A673 (cell line): ENCODE measurements at places on chromosomes 6 and 20. TPM values are rescaled to one million over a fixed set of nuclear protein-coding genes. Genes with fewer than 3 reads are reported as not detected.

DEFB127 gene
- total RNA-seq = not detected in 2 replicates

DNA sequence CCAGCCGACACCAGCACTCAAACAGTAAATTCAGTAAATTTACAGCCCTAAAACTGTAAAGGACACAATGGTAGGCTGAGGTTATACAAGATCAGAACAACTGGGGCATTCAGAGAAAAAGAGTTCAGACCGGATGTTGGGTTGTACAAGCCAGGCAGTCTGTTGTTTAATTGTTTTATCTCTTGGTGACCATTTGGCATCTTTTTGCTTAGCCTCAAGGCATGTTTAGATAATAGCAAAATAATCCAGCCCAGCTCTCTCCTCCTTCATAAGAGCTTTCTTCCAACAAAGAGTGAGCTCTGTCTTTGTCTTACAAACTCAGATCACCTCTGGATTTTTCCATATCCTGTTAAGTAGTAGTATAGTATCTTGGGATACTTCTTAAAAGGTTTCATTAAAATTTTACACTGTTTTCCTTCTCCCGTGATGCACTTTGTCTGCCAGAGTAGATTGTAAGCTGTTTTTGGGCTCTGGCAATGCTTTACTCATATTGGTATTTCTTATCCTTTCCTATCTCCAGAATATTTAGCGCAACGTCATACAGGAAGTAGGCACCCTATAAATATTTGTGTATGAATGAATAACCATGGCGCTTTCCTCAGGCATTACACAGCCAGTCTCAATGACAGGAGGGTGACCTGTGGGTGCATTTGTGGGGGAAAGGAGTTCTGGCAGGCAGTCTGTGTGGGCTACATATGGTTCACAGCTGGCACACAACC lies 35.6 kb upstream of the TRAM2 start:
- no peaks in the 10 kb centered on the region for H3K27me3 ChIP-seq
- no peak overlapping the region for H3K4me3 ChIP-seq
- no peak overlapping the region for H3K27ac ChIP-seq
- peak; percentile 19 for DNase-seq

- no peak overlapping the region for H3K4me3 ChIP-seq
- H3K36me3 ChIP-seq = no peaks in the 10 kb centered on the region
- no peak for DNase-seq
- H3K27me3 ChIP-seq = no peaks in the 10 kb centered on the region
- no peak overlapping the region for H3K27ac ChIP-seq
These were observed 200.2 kb downstream of the KCNQ5 start for GRCh38 chr6:72822023-72822422.

- H3K36me3 ChIP-seq = no peaks in the 10 kb centered on the region
- no peaks in the 10 kb centered on the region for H3K27me3 ChIP-seq
- no peak for DNase-seq
- no peak overlapping the region for H3K4me3 ChIP-seq
- peaks cover 21% of the 10 kb centered on the region for H3K4me1 ChIP-seq
- no peak overlapping the region for H3K27ac ChIP-seq
These were observed 115.5 kb downstream of the ADGRG6 start for GRCh38 chr6:142417331-142417750.

GRCh38 chr6:136439514-136440190 lies 110.6 kb downstream of the MAP7 start:
- no peaks in the 10 kb centered on the region for H3K27me3 ChIP-seq
- no peak overlapping the region for H3K27ac ChIP-seq
- DNase-seq = no peak
- H3K4me1 ChIP-seq = no peaks in the 10 kb centered on the region
- no peak overlapping the region for H3K4me3 ChIP-seq
- H3K36me3 ChIP-seq = no peaks in the 10 kb centered on the region

GRCh38 chr6:311679-312220 lies 19.5 kb downstream of the DUSP22 start:
- no peaks in the 10 kb centered on the region for H3K27me3 ChIP-seq
- no peaks in the 10 kb centered on the region for H3K36me3 ChIP-seq
- no peak for DNase-seq
- no peak overlapping the region for H3K27ac ChIP-seq
- no peaks in the 10 kb centered on the region for H3K4me1 ChIP-seq

- H3K4me3 ChIP-seq = no peak overlapping the region
- H3K4me1 ChIP-seq = peaks cover 3% of the 10 kb centered on the region
- no peaks in the 10 kb centered on the region for H3K27me3 ChIP-seq
- H3K27ac ChIP-seq = no peak overlapping the region
These were observed 94.2 kb downstream of the ERMARD start for GRCh38 chr6:169845426-169846285.

DNA sequence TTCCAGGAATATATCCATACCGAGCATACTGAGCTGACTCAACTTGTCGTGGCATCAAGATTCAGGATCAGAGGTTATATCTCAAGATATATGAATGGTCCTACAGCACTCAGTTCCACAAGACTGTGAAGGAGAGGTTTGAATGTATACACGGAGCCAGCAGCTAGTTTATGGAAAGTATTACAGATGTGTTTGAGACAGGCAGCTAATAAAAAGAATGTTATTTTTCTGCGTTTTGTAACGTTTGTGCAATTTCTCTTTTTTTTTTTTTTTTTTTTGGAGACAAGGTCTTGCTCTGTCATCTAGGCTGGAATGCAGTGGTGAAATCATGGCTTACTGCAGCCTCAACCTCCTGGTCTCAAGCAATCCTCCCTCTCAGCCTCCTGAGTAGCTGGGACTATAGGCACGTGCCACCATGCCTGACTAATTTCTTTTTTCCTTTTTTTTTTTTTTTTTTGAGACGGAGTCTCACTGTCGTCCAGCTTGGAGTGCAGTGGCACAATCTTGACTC lies 3.4 kb upstream of the FAM110A start:
- no peaks in the 10 kb centered on the region for H3K36me3 ChIP-seq
- H3K4me1 ChIP-seq = peaks cover 10% of the 10 kb centered on the region
- H3K27ac ChIP-seq = no peak overlapping the region
- H3K4me3 ChIP-seq = no peak overlapping the region
- DNase-seq = no peak

GRCh38 chr6:37279366-37280134 lies 21.6 kb upstream of the TMEM217 start:
- no peak overlapping the region for H3K27ac ChIP-seq
- H3K4me3 ChIP-seq = no peak overlapping the region
- no peaks in the 10 kb centered on the region for H3K27me3 ChIP-seq
- no peak for DNase-seq
- H3K4me1 ChIP-seq = peaks cover 41% of the 10 kb centered on the region

PTK7 gene
- 84.5 and 95.8 TPM in 2 replicates for total RNA-seq

- no peak overlapping the region for H3K4me3 ChIP-seq
- no peaks in the 10 kb centered on the region for H3K27me3 ChIP-seq
- peaks cover 3% of the 10 kb centered on the region for H3K4me1 ChIP-seq
- DNase-seq = no peak
- no peak overlapping the region for H3K27ac ChIP-seq
- H3K36me3 ChIP-seq = no peaks in the 10 kb centered on the region
These were observed 216.5 kb downstream of the PTPRK start for GRCh38 chr6:128303870-128304269.

RALGAPB gene
- 32.6 and 34.4 TPM in 2 replicates for total RNA-seq

AGER gene
- total RNA-seq = 13.3 and 18.8 TPM in 2 replicates

ISM1 gene
- 0.11 TPM in 1 of 2 replicates, not detected in the other for total RNA-seq

GRCh38 chr6:74277777-74278186 lies 581.8 kb downstream of the CD109 start:
- no peaks in the 10 kb centered on the region for H3K27me3 ChIP-seq
- H3K36me3 ChIP-seq = no peaks in the 10 kb centered on the region
- no peak overlapping the region for H3K27ac ChIP-seq
- no peaks in the 10 kb centered on the region for H3K4me1 ChIP-seq

- no peak for DNase-seq
- H3K27ac ChIP-seq = no peak overlapping the region
- no peaks in the 10 kb centered on the region for H3K4me1 ChIP-seq
- no peaks in the 10 kb centered on the region for H3K27me3 ChIP-seq
- H3K36me3 ChIP-seq = no peaks in the 10 kb centered on the region
- no peak overlapping the region for H3K4me3 ChIP-seq
These were observed 954.7 kb upstream of the MAN1A1 start for GRCh38 chr6:120304223-120304622.

DNA sequence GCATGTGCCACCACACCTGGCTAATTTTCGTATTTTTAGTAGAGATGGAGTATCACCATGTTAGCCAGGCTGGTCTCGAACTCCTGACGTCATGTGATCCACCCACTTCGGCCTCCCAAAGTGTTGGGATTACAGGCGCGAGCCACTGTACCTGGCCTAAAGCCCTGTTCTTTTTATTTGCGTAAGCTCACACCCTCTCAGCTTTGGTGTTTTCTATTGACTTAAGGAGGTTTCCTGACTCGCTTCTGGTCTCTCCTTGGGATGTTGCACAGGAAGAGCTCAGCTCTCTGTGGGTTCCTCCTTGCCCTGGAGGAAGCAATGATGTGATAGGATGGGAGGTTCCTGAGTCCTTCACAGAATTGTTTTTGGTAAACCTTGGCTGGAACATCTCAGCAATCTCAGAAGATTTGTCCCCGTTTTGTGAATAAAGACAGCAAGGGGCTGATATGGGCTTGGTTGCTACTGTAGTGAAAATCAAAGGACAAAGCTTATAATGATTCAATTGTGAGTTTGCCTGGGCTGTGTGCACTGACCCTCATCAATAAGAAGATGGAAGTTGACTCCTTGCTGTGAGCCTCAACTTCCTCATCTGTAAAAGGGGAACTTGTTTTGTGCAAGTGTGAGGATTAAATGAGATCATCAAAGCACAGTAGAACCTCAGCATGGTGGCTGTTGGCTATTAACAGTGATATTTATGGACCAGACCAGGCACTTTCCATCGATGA lies 27.0 kb downstream of the TOX2 start:
- DNase-seq = peak; percentile 24
- peak overlapping the region; percentile 77 for H3K27ac ChIP-seq
- no peaks in the 10 kb centered on the region for H3K36me3 ChIP-seq

DNA sequence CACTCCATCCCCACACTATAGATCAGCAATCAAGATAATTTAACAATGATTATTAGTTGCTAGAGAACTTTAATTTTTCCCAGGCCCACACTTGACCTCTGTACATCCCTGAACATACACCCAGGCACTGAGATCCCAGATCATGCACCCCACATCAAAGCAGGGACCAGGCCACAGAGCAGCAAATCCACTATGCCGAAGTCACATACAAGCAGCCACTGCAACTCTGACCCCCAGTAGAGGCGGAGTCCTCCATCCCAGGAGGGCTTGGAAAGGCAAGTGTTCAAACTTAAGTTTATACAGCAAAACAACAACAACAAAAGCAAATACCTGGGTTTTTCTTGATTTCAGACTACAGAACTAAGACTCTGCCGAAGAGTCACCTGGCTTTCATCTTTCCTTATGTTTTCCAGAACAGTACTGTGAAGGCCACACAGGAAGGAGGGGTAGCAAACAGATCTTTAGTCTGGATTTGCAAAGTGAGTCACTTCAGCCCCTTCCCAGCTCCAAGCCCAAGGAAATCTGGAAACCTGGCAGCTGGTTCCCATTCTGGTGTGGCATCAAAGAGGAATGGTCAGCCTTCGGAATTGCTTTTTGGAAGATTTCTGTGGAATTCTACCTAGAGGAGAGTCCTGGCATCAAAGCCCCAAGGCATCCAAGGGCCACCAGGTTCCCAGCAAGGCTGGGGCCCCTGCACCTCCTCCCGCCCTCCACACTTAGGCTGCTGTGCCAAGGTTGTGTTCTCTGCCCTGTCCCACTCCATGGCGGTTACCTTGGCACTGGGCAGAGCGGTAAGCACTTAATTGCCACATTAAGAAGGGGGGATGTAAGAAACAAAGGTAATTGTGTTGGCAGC lies 7.3 kb downstream of the JAG1 start:
- H3K4me3 ChIP-seq = no peak overlapping the region
- no peaks in the 10 kb centered on the region for H3K27me3 ChIP-seq
- peaks cover 75% of the 10 kb centered on the region for H3K4me1 ChIP-seq
- H3K36me3 ChIP-seq = peaks cover 30% of the 10 kb centered on the region

GRCh38 chr6:159935633-159936032 lies 33.2 kb upstream of the IGF2R start:
- H3K4me1 ChIP-seq = no peaks in the 10 kb centered on the region
- H3K4me3 ChIP-seq = no peak overlapping the region
- no peaks in the 10 kb centered on the region for H3K36me3 ChIP-seq
- no peak for DNase-seq

PYGB gene
- 52.3 and 53.5 TPM in 2 replicates for total RNA-seq
